ENCODE measurements at places on chromosomes 16 and 17. TPM values are rescaled to one million over a fixed set of nuclear protein-coding genes. Genes with fewer than 3 reads are reported as not detected.

GPR179 gene
- under 0.01 TPM for total RNA-seq

MILR1 gene
- total RNA-seq, result 16.3 TPM

SHCBP1 gene
- 16.4 TPM for total RNA-seq

AKAP10 gene
- total RNA-seq, result 21.8 TPM
